ENCODE measurements at places on chromosomes 16 and 17.

GRCh38 chr16:84970447-84971127 lies 40.7 kb downstream of the ZDHHC7 start:
- DNase-seq, result peak; percentile 69

DNA sequence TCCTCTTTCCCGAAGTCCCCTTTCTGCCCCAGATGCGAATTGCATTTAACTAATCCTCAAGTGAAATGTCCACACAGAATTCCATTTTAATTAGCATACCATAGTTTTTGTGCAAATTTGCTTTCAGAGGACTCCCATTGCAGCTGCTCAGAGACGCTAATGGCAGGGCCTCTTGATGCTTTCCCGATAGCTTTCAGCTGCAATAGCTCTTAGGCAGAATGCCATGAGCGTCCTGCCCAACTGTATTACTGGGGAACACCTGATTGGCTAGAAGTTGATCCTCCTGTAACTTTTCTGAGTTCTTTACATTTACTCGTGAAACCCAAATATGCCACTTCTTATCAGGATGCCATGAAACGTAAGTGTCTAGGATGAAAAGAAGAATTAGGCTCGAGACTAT lies 203.0 kb downstream of the UTP18 start:
- DNase-seq, result no peak

DNA sequence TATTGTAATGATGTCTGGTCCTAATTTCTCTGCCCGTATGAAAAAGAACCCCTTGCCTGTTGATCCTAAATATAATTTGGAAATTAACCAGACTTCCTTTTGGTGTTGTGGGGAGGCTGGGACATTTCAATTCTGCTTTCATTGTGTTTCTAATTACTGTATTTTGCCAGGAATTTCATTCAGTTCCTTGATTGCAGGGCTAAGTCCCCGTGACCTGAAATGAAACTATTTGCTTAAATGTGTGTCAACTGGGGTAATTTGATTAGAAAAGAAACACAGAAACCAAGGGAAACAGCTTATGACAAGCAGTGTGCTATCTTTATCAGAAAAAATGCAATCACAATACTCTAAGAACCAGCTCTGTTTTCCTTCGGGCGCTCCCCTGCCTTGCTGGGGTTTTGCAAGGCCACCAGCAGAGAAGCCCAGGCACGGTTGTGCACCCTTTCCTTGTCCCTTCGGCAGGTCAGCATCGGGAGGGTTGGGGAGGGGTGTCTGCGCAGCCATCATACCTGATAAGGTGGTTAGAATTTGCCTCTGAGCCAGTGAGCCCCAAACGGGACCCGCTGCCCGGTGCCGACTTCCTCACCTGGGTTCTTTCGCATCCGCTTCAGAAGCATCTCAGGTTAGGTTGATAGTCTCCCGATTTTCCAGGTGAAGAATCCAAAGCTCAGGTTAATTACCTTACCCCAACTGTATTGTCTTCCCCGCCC lies 19.4 kb downstream of the KLHL36 start:
- DNase-seq, result no peak

GRCh38 chr17:58513965-58514769 lies at the start of gene MTMR4:
Gene MTMR4, minus strand, starts transcription at chr17:58514638. Its CDS starts 231 bp downstream, at chr17:58514407.
- peak; percentile 79 for DNase-seq

DNA sequence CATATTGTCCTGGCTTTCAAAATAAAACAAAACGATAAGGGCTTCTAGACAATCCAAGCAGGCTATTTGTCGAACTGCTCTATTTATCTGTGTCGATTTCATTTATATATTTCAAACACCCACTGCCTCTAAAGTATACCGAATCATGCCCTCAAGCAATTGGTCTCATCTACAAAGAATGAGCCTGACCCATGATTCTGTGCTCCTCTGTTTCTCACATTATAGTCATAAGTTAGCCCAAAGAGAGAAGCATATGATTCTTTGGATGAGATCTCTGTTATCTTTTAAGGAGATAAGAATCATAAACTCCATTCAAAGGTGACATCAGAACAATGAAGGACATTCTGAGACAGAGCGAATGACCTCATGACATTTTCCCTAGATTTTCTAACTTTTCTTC lies 191.1 kb downstream of the MAP2K6 start:
- DNase-seq, result no peak

DNA sequence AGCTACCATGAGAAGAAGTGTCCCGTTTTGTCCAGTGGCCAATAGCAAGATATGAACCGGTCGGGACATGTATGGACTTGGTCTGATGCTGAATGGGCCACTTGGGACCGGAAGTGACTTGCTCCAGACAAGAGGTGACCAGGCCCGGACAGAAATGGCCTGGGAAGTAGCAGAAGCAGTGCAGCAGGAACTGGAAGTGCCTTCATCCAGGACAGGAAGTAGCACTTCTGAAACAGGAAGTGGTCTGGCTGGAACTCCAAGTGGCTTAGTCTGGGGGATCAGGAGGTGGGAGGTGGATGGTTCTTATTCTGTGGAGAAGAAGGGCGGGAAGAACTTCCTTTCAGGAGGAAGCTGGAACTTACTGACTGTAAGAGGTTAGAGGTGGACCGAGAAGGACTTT lies 5.3 kb downstream of the EFNB3 start:
- no peak for DNase-seq
